ENCODE measurements at places on chromosomes 3 and 15.

GRCh38 chr3:119825820-119826219 is 43.9 kb downstream of the NR1I2 start:
- DNase-seq = no peak

DNA sequence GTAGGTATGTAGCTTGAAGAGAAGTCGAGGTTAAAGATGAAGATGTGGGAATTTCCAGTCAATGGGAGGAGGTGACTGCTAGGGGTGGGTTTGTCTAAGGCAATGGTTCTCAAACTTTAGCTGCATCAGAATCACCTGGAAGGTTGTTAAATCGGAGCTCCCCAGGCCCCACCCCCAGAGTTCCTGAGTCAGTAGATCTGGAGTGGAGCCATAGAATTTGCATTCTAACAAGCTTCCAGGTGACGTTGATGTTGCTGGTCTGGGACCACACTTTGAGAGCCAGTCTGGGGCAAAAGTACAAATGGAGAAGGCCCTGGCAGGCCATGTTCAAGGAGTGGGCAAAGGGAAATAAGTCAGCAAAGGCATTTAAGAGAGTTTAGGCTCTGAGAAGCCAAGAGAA is 69.1 kb downstream of the CMTM8 start:
- no peak for DNase-seq

GRCh38 chr3:116449546-116450350 is 4.5 kb upstream of the LSAMP start:
- DNase-seq = no peak

DNA sequence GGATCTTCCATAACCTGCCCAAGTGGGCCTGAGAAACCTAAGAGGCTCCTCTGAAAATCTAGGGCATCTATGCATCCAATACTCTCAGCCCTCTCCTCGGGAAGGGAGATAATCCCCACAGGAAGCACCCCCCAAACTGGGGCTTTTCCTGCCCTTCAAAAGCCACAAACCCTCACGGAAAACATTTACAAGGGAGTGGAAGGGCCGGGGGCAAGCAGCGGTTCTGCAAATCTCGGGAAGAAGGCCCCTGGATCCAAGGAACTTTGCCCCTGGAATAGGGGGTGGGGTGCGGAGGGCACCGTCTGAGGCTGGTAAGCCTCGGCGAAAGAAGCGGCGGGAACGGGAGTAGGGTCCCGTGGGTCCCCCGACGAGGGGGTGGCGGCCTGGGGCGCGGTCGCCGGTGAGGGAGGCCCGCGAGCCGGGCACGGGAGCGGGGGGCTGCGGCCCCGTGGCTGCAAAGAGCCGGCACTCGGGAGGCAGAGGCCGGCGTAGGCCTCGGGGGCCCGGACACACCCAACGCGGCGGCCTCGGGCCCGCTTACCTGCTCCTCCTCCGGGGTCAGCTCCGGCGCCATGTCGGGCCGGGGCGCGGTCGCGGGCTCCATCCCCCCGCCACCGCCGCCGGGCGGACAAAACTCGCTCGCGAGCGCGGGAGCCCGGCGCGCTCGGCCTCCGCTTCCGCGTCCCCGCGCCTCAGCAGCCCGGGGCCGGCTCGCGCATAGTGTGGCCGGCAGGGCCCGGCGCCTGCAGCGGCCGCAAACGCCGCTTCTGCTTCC is 755 bp downstream of the PTPN9 start:
- no peak for DNase-seq
